G401 (cell line): ENCODE measurements at places on chromosomes 6 and 20.

- DNase-seq, result no peak
These were observed 74.4 kb upstream of the RIPOR2 start for GRCh38 chr6:25010176-25010575.

DNA sequence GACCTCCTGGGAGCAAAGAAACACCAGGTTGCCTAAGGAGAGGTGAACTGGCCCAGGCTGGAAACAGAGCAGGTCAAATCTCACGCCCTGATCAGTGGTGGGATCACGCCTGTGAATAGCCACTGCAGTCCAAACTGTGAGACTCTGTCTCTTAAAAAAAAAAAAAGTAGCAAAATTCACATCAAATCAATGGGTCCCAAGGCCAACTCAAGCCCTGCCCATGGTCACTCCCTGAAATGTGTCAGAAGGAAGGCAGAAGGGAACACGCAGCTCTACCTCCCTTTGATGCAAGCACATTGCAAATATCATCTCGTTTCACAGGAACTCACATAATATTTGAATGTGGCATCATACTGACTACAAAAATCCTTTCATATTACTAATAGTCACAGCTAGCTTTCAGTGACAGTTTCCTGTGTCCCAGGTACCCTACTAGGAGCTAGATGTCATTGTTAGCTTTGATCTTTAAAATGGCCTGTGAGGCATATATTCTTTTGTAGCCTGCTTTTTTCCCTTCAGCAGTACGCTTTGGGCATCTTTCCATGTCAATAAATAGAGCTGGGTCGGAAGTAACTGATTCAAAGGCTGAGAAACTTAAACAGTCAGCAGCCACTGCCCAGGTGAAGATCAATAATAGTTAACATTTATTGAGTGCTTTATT is 14.4 kb upstream of the TTPAL start:
- DNase-seq, result no peak

- DNase-seq, result peak; percentile 88
These were observed 1.2 kb downstream of the STK35 start for GRCh38 chr20:2102585-2103460.

DNA sequence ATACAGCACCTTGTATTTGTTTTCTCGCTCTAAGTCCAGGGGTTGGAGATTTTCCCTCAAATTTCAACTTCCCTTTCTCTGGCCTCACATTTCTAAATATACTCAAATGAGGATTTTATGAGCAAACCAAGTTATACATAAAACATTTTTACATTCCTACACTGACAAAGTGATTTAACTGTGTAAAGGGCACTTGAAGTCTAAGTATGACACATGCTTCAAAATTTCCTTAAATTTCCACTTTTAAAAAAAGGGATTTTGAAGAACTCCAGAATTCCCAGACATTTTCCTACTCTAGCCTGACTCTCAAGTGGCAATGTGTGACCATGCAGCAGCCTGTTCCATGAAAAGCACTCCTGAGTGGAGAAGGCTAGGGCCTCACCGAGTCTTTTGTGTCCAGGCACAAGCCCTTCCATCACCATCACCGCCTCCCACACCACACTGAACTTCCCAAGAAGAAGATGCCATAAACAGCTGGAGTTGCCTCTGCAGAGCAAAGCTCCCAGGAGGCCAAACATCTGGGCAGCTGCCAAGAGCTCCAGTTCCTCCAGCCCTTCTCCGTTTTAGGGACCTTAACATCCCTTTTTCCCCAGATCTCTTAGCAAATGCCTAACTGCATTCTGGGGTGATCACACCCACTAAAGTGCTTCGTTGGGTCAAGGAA is 68.9 kb downstream of the NCR2 start:
- no peak for DNase-seq

DNA sequence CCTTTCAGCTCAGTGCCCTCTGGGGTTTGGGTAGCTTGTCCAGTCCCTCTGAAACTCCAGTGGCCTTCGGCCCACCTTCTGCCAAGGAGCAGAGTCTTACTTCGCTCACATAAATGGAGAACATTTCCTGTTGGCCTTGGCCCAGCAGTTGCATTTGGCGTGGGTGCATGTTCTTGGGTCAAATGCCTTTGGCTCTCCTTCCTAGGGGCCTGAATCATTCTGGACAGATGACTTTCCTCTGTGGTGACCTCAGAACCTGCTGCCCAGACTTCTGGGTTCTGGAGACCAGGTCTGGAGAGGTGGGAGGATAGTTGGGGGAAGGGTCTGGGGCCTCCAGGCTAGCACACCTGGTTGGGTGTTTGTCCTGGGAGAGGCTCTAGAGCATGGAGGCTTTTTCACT is 29.3 kb downstream of the BCAS4 start:
- DNase-seq, result no peak

DNA sequence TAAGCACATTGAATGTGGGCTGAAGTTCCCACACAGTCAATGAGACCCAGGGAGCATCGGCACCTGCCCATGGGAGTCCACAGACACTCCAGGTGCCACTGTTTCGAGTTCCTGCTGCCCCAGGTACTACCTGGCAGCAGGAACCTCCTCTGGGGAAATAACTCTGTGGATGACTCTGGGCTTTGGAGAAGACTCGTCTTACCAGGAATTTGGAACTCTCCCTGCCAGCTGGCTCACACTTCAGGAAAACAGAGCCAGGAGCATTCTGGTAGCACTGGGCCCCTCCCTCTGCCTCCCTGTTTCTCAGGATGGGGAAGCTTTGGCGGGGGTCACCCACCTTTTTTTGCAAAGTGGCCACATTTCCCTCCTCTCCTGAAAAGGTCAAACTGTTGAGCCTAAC is 69.5 kb upstream of the MC3R start:
- DNase-seq, result no peak

DNA sequence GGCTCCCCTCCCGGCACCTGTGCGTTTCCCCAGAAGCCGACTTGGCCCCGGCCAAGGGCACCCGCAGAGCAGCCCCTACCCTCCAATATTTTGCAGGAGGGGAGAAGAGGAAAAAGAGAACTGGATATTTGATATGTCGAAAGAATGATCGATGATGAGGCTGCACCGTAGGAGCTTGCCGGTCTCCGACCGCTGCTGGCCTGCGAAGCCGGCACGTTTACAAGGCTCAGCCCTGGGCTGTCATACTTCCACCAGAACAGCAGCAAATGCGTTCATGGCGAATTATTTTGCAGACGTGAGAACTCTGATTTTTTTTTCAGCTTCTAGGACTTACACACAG is 296.7 kb downstream of the TFAP2C start:
- DNase-seq, result peak; percentile 60

- DNase-seq, result no peak
These were observed 5.6 kb downstream of the TCEA2 start for GRCh38 chr20:64068386-64069208.

DNA sequence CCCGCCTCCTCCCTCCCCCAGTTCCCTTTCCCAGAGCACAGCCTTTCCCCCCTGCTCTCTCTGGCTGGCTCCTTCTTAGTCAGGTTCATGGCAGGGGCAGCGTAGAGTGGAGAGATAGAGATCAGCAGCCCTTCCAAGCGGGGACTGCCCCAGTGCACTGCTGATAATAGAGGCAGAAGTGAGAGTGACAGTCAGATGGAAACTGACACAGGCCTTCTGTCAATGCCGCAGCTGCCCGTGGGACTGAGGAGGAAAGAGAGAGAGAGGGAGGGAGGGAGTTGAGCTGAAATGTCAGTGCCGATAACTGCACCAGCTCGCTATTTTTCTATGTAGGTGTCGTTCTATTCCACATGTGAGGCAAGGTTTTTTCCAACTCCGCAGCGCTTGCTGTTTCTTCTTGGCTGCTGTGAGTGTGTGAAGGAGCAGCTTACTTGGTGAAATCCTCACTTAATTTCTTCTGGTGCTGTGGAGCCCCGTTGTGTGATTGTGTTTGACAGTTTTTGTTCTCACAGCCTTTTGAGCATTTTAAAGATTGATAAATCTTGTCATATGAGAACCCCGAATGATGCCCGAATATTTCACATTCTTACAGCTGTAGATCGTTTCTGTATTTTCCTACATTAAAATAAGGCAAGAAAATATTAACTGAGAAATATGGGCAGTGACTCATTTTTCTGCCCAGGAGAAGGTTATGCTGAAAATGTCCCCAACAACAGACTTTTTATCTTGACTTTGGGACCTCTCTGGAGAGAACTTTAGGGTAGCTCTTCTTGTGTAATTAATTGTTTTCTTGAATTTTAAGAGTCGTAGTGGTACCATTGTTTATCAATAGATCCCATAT is 386.4 kb upstream of the MMS22L start:
- DNase-seq, result peak; percentile 20

GRCh38 chr20:62234339-62234738 is 4.0 kb upstream of the OSBPL2 start:
- no peak for DNase-seq

GRCh38 chr20:43531091-43531443 is 23.6 kb downstream of the L3MBTL1 start:
- DNase-seq, result no peak

- DNase-seq, result peak; percentile 10
These were observed 1296.6 kb downstream of the EPHA7 start for GRCh38 chr6:92122746-92123145.
